GM12878 (cell line): ENCODE measurements at places on chromosomes 13 and 19. TPM values are rescaled to one million over a fixed set of nuclear protein-coding genes. Genes with fewer than 3 reads are reported as not detected.

- no peak overlapping the region for H3K27ac ChIP-seq
- DNase-seq, result no peak
- H3K27me3 ChIP-seq, result no peaks in the 10 kb centered on the region
- no peaks in the 10 kb centered on the region for H3K36me3 ChIP-seq
- peaks cover 4% of the 10 kb centered on the region for H3K4me1 ChIP-seq
Measured at GRCh38 chr13:32045982-32046785, 14.6 kb downstream of the FRY start.

- H3K27ac ChIP-seq, result no peak overlapping the region
- H3K36me3 ChIP-seq, result no peaks in the 10 kb centered on the region
- H3K27me3 ChIP-seq, result no peaks in the 10 kb centered on the region
Measured at GRCh38 chr13:98089246-98089645, 53.6 kb upstream of the FARP1 start.

DNA sequence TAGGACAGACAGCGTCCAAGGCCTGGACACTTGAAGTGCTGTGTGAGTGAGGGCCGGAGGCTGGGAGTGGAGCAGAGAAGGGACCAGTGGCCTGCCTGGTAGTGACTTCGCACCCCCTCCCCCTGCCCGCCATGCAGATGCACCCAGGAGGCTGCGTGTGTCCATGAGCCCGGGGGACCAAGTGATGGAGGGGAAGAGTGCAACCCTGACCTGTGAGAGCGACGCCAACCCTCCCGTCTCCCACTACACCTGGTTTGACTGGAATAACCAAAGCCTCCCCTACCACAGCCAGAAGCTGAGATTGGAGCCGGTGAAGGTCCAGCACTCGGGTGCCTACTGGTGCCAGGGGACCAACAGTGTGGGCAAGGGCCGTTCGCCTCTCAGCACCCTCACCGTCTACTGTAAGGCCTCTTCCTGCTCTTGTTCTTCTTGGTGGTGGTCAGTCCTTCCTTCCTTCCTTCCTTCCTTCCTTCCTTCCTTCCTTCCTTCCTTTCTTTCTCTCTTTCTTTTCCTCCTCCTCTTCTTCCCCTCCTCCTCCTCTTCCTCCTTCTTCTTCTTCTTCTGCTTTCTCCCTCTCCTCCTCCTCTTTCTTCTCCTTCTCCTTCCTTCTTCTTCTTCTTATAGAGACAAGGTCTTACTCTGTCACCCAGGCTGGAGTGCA, 6.0 kb upstream of the FFAR1 start:
- peaks cover 30% of the 10 kb centered on the region for H3K4me1 ChIP-seq
- H3K27ac ChIP-seq, result no peak overlapping the region
- DNase-seq, result no peak
- peaks cover 36% of the 10 kb centered on the region for H3K36me3 ChIP-seq

GRCh38 chr13:79479882-79480281, 1.1 kb upstream of the NDFIP2 start:
- H3K4me1 ChIP-seq, result peaks cover 4% of the 10 kb centered on the region; the same call in 1 of the 2 replicates
- H3K36me3 ChIP-seq, result no peaks in the 10 kb centered on the region
- H3K27ac ChIP-seq, result no peak overlapping the region
- H3K27me3 ChIP-seq, result no peaks in the 10 kb centered on the region
- no peak for DNase-seq

- H3K4me3 ChIP-seq, result no peak overlapping the region
- no peaks in the 10 kb centered on the region for H3K4me1 ChIP-seq
- H3K27me3 ChIP-seq, result no peaks in the 10 kb centered on the region
- DNase-seq, result no peak
- H3K27ac ChIP-seq, result no peak overlapping the region
- no peaks in the 10 kb centered on the region for H3K36me3 ChIP-seq
Measured at GRCh38 chr13:20923272-20923671, 20.7 kb upstream of the XPO4 start.

- no peak for DNase-seq
- H3K36me3 ChIP-seq, result no peaks in the 10 kb centered on the region
- no peak overlapping the region for H3K4me3 ChIP-seq
- peaks cover 6% of the 10 kb centered on the region for H3K27me3 ChIP-seq
Measured at GRCh38 chr19:48750771-48751504, 1.5 kb downstream of the FUT1 start.

GRCh38 chr13:110661256-110661655, 44.7 kb downstream of the CARS2 start:
- H3K4me1 ChIP-seq, result peaks cover 12% of the 10 kb centered on the region
- no peak for DNase-seq
- H3K36me3 ChIP-seq, result peaks cover 22% of the 10 kb centered on the region
- H3K4me3 ChIP-seq, result no peak overlapping the region

Gene PEAK3
- 0.10 and 0.13 TPM in 2 replicates for total RNA-seq

- H3K27me3 ChIP-seq, result no peaks in the 10 kb centered on the region
- DNase-seq, result no peak
- H3K27ac ChIP-seq, result no peak overlapping the region
- no peaks in the 10 kb centered on the region for H3K36me3 ChIP-seq
- H3K4me1 ChIP-seq, result no peaks in the 10 kb centered on the region
Measured at GRCh38 chr13:96034662-96035061, 18.5 kb downstream of the UGGT2 start.

Gene MEIOSIN
- total RNA-seq, result not detected in 2 replicates
